SJSA1 (cell line): ENCODE measurements at places on chromosomes 7 and 10. TPM values are rescaled to one million over a fixed set of nuclear protein-coding genes. Genes with fewer than 3 reads are reported as not detected.

The MKX gene
- total RNA-seq, result not detected in 2 replicates

The NRF1 gene
- total RNA-seq, result 6.7 and 20.9 TPM in 2 replicates

The LRRD1 gene
- not detected in 2 replicates for total RNA-seq

The ACTL6B gene
- not detected in 2 replicates for total RNA-seq

The SPDYE11 gene
- not detected in 2 replicates for total RNA-seq

The FRMPD2 gene
- 0.03 TPM in 1 of 2 replicates, not detected in the other for total RNA-seq

The ADAM8 gene
- total RNA-seq, result 0.03 TPM in 1 of 2 replicates, not detected in the other

The ZNF853 gene
- 0.08 TPM in 1 of 2 replicates, not detected in the other for total RNA-seq

The CCDC71L gene
- total RNA-seq, result 37.1 and 38.7 TPM in 2 replicates

DNA sequence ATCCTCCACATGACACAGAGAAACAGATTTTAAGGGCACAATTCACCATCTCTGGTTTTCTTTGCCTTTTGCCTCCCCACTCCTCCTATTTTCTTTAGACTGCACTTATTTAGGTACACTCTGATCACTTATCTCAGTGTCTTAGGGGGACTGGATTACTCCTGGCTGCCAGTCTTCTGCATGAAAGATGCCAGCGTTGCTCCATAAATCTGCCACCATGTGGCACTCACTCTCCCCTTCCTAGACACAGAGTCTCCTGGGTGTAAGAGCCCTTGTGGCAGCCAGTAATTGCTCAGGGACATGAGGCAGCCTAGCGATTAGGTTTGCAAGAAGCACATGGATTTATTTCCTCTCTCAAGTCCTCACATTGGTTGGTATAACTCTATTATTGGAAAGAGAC is 34.5 kb upstream of the RBM20 start:
- peak; percentile 34 for DNase-seq

DNA sequence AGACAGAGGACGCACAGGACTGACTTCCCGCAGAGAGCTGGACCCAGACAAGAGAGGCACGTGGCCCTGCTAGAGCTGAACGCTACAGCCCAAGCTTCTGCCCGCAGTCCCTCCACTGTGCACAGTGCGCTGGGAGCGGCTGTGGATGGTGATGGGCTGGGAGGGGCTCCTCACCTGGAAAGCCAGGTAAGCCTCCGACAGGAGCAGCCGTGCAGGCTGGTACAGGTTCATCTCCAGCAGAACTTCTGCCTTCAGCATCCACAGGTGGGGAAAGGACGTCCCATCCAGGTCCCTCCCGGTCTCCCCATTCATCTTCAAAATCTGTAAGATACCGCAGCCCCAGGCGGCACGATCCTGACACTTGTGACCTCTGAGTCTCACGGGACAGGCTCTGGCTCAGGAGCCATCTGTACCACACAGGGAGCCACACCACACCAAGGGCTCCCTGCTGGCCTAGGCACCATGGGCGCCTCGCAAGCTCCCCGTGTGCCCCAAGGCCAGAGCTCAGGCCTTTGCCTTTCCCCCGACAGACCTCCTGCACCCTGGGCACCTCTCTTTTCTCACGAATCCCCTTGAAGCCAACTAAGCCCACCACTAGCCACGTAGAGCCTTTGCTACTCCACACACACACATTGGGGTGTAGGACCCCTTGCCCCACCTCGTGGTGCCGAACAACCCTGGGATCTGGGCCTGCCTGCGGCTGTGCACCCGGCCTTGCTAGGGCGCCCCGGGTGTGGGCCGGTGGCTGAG is 76.3 kb downstream of the CFAP46 start:
- no peak for DNase-seq

DNA sequence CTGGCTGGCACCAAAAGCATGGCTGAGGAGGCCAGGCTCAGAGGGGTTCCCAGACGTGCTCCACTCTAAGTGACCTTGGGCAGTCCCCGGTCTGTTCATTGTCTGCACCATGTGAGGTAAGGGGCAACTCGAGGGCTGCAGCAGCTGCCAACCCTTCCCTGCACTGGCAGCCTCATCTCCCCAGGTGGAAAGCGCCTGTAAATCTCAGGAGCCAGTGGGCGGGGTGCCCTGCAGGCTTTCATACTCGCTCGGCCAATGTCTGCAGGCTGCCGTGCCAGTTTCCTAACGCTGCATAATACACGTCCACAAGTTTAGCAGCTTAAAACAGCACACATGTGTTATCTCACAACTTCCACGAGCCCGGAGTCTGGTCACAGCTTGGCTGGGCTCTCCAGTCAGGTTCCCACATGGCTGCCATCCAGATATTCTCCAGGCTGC is 12.6 kb upstream of the GDF10 start:
- peak; percentile 25 for DNase-seq

DNA sequence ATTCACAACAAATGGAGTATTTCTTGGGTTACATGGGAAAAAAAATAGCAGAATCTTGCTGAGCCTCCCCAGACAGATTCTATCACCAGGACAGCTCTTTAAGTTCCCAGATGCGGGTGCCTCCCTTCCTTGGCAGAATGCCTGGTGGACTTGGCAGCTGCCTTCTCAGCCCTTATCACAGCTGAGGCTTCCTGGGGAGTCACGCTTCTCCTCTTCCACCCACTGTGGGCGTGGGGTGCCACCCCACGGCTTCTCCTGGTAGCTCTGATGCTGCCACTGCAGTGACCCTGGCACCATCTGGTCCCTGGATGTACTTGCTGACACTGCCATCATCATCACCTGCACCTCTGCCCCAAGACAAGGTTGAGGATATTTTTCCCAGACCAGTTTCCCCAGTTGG is 16.2 kb upstream of the NME8 start:
- DNase-seq, result no peak

- DNase-seq, result no peak
These were observed 29.6 kb downstream of the PFKFB3 start for GRCh38 chr10:6232225-6232807.

GRCh38 chr7:80890426-80891258 is 28.2 kb downstream of the SEMA3C start:
- DNase-seq, result no peak

- DNase-seq, result no peak
These were observed 282.1 kb downstream of the CXCL12 start for GRCh38 chr10:44102726-44103255.

GRCh38 chr10:60989400-60989876 is 45.5 kb upstream of the RHOBTB1 start:
- DNase-seq, result no peak

DNA sequence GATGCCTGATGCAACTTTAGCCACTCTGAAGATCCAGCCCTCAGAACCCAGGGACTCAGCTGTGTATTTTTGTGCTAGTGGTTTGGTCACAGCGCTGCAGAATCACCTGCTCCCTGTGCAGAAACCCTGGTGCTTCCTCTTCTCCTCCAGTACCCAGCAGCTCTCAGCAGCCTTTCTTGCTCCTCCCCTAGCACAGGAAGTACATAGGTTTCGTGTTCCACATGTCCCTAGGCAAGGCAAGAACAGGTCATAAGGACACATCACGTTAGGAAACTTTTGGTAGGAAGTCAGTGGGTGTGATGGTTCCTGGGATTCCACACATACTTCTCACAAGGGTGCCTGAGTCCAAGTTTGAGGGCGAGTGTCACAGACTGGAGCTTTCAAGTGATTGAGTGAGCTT is 167.9 kb upstream of the PRSS1 start:
- no peak for DNase-seq

- DNase-seq, result no peak
These were observed 9.7 kb upstream of the TNKS2 start for GRCh38 chr10:91788527-91788926.

DNA sequence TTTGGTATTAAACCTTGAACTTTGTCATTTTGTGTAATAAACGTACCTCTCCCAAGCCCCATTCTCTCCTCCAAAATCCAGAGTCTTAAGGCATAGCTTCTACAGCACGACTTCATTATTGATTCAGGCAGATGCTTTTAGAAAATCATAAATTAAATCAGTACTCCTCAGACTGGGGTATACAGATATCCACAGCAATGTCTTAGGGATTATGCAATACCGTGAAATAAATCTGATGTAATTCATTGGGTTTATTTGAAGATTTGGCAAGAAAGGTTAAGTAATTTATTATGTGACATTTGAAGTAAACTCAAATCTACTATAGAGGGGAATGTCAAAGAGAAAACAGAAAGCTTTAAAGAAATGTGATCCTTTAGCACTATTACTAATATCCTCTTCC is 246.1 kb upstream of the PLXDC2 start:
- no peak for DNase-seq

DNA sequence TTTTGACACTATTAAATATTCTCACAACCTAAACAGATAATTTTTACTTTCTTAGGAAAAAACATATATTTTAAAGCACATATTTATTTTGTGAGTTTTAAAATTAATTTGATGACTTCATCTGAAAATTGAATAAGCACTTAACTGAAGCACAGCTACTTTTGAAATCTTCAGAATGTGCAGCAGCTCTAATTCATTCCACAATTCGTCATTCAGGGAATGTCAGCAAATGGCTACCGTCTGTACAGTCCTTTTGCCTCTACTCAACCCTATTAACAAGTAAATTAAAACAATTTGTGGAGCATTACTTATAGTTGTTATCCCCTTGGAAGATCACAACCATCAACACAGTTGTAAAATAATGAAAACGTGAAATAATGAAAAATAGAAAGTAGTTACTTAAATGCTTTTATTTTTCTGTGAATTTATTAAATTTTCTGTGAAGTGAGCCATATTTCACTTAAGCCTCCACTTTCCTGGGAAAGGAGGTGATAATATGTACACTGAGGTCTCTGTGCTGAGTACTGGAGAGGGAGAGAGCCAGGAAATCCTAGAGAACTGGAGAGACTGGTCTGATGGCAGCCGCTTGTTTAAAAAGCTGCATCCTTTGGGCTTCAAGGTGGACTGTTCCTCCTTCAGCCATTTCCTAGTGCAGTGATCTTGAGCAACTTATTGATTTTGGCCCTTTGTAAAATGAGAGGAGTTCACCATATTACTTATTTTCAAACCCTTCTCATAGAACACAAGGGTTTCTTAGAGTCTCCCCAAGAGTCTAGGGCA is 70.6 kb downstream of the REEP3 start:
- DNase-seq, result no peak

- DNase-seq, result no peak
These were observed at the start of gene EZH2 for GRCh38 chr7:148884049-148884298. TSS of gene EZH2 (minus strand) at chr7:148884291. CDS start at chr7:148847298, 36,993 bp downstream.

GRCh38 chr10:76868098-76868977 is 769.3 kb downstream of the KCNMA1 start:
- DNase-seq, result no peak

- peak; percentile 30 for DNase-seq
These were observed 62.5 kb downstream of the CSGALNACT2 start for GRCh38 chr10:43200538-43201390.

- DNase-seq, result no peak
These were observed 147.6 kb upstream of the AOAH start for GRCh38 chr7:36871863-36872262.

GRCh38 chr7:33107136-33108066 is 1.8 kb downstream of the RP9 start:
- DNase-seq, result peak; percentile 40

DNA sequence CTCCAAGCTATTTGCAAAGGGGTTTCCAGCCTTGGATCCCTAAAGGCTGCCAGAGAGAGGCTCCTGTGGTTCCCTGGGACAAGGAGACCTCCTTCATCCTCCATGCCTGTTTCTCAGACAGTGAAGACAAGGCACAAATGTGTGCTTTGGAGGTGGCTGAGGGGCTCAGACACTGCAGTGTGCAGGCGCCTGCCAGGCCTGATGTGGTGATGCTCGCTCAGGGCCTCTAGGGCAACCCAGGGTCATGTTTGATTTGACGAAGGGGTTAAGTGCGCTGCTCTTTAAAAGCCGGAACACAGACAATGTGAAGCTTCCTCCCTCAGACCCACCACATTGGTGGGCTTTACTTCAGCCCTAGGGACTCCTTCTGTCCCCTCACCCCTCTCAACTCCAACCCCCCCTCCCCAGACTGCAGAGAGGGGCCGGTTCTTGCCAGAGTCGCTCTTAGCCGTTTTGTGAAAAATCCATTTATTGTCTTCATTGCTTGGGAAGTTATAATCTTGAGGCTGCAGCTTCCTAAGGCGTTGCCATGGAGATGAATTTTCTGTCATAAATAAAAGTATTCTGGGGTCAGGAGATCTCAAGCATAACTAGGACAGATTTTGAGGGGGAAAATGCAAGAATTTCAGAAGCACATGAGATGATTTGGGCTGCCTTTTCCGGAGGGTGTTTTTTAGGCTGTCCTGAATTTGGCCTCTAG is 35.8 kb downstream of the PDGFA start:
- no peak for DNase-seq

- DNase-seq, result peak; percentile 87
These were observed 254.1 kb downstream of the TNS3 start for GRCh38 chr7:47327698-47328391.

GRCh38 chr7:127905491-127906330 is 125.5 kb downstream of the LRRC4 start:
- DNase-seq, result peak; percentile 36

DNA sequence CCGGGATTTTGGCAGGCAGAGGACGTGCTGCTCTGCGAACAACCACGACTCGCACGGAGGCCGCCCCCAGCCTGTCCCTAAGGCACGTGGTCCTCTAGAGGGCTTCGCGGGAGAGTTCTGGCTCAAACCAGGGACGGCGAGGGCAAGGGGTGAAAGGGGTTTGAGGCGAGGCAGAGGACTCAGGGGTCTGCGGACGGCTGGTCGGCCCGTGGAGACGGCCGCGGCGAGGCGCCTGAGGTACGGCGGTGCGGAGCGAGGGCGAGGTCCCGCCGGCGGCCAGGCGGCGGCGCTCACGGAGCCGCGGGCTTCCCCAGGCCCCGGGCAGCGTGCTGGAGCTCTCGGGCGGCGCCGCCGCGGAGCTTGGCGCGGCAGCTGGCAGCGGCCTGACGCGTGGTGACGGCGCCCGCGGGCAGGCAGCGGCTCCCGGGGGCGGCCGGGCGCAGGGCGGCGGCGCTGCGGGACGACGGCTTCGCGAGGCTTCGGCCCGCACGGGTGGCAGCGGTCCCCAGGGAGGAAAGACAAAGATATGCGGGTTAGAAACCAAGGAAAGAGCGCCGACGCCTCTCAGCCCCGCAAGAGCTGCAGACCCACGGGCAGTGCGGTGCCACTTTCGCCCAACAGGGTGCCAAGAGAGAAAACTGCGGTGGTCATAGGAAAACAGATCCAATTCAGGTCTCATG is 44.8 kb downstream of the ZNF800 start:
- DNase-seq, result peak; percentile 53

GRCh38 chr7:95491201-95491600 is 5.5 kb downstream of the ASB4 start:
- no peak for DNase-seq

- peak; percentile 81 for DNase-seq
These were observed 10.3 kb downstream of the ITPRIP start for GRCh38 chr10:104327745-104328645.

- peak; percentile 50 for DNase-seq
These were observed 4.6 kb downstream of the BRI3 start for GRCh38 chr7:98286093-98286539.

GRCh38 chr7:44378744-44379143 is 53.4 kb upstream of the CAMK2B start:
- peak; percentile 69 for DNase-seq

- DNase-seq, result no peak
These were observed 39.5 kb downstream of the KLF6 start for GRCh38 chr10:3745521-3745920.

DNA sequence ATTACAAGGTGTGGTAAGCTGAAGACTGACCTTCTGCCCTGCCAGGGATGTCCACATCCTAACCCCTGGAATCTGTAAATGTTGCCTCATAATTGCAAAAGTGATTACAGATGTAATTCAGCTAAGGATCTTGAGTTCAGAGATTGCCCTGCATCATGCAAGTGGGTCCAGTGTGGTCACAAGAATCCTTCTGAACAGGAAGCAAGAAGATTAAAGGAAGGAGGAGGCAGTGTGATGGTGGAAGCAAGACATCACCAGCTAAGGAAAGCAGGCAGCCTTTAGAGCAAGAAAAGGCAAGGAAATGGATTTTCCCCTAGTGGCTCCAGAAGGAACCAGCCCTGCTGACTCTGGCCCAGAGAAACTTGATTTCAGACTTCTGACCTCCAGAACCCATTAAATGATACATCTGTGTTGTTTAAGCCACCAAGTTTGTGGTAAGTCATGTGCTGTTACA is 78.1 kb downstream of the USP6NL start:
- no peak for DNase-seq
